Activated gamma-delta T cell treated with Interleukin-2 at 50 U/mL for 16 hours (primary cell): ENCODE measurements at places on chromosomes 2 and 18.

DNA sequence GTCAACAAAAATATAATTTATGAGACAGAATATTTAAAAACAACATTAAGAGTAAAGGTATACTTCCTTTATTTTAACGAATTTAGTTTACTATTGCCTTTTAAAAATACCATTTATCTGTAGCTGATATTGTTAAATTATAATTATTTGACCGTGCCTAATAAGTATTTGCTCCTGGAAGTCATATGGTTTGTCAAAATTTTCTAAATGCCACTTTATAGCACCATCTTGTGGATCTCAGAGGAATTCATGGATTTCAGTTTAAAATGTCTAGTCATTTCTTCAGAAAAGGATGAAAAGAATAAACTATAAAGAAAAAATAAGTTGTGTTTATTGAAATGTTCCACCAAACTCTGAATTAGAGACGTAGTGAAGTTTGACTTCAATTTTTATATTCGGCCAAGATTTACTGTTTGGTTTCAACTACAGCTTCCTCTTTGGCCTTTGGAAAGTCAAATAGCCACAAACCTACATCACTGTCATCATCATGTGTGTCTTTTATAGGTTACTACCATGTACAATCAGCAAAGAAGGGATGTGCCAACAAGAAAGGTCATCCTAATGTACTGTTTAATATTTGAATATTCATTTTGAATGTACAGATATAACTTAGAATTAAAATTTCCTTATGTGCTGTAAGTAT lies 10.3 kb upstream of the FTCDNL1 start:
- DNase-seq, result no peak

DNA sequence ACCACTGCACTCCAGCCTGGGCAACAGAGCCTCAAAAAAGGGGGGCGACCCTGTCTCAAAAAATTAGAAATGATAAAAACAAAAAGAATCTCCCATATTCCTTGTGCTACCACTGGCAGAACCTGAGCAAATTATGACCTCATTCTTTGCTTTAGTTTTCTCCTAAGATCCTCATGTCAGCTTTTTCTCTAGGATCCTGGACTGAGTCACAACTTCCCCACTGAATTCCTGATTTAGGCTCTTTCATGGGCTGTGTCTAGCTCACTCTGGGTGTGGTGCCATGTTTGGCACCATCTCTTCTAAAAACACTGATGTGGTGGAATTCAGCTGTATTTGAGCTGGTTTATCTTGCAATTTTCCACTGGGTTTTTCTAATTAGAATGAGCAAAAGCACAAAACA lies 37.1 kb downstream of the EXOC6B start:
- no peak for DNase-seq

GRCh38 chr18:67518566-67518965 lies 2.0 kb upstream of the DSEL start:
- no peak for DNase-seq

DNA sequence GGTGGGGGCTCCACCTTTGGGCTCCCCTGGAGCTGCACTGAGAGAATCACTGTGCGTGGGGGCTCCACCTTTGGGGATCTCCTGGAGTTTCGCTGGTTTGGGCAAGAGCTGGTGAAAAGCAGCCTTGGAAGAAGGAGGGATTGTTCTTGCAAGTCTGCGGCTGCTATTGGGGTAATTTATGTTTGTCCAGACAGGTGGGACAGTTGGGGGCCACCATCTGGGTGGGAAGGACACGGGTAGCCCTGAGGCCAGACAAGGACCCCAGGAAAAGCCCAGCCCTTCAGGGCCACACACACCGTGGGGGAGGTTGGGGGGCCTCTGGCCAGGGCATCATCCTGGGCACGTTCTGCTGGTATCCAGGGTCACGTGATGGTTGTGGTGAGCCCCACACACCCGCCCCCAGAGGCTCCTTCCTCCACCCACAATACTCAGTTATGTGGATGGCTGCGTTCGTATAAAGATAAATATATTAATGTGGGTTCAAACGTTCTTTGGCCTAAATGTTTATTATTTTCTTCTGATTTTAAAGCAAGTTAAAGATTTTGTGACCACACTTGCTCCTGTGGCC lies 47.7 kb downstream of the TPO start:
- no peak for DNase-seq

DNA sequence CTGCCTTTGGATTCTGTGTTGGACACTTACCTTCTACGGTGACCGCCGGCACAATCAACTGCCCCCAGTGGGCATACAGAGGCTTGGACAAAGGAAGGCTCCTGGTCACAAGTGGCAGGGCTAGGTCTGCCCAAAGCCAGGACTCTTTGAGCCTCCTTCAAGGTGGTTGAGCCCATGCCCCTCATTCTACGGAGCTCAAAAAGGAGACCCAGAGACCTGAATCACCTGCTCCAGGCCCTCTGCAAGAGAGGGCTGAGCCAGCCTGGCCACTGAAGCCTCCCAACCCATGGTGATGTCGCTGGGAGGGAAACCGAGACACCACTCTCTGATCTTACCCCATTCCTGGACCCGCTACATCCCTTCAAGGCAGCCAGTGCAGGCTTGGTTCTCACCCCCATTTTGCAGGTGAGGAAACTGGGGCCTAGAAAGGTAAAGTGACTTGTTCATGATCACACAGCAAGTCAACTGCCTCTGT lies 87.9 kb downstream of the INHBB start:
- no peak for DNase-seq

GRCh38 chr18:77220726-77221125 lies 28.9 kb upstream of the GALR1 start:
- DNase-seq, result no peak

- DNase-seq, result no peak
Observed at GRCh38 chr2:172282944-172283343, 144.4 kb upstream of the ITGA6 start.

GRCh38 chr2:64212346-64212745 lies 68.1 kb upstream of the PELI1 start:
- no peak for DNase-seq

GRCh38 chr2:108853421-108853820 lies 66.8 kb downstream of the CCDC138 start:
- DNase-seq, result no peak

GRCh38 chr18:69887256-69887655 lies 60.4 kb downstream of the CD226 start:
- DNase-seq, result no peak

- DNase-seq, result no peak
Observed at GRCh38 chr18:64148988-64149387, at the start of gene LINC00305. TSS of gene LINC00305 (minus strand) at chr18:64149088.

GRCh38 chr2:238561230-238561629 lies 134.5 kb downstream of the ASB1 start:
- DNase-seq, result no peak

GRCh38 chr18:60070631-60071030 lies 170.8 kb downstream of the PMAIP1 start:
- no peak for DNase-seq

DNA sequence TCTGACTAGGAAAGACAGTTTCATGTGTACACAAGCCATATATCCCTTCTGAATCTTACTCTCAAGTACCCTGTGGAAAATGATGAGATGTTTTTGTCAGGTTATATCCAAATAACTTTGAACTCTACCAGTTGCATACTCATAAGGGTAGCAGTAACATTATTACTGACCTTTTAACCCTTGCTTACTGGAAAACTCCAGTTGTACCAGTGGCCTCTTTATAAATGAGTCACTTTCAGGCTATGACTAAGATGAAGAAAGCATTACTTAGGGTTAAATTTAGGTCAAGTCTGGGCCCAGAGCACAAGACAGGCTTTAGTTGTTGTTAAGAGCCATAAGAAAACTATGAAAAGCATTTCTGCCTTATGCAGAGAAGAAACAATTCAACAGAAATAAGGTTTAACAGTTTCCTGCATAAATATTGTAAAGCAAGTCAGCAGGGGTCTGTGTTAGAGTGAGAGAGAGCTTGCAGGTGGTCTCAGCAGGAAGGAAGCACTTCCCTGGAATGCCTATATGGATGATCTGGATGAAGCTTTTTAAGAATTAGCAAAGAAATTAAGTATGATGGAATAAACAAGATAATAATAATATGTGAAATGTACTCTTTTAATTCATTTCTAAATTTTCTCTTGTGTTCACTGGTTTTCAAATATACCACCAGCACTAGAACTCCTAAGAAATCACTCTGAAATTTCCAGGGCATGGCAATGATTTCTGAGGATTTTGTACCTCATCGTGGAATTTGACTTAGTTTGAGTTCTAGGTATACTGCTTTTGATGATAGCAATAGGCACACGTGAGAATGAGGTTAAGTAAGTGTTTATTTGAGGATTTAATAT lies 126.6 kb downstream of the UBE2E3 start:
- DNase-seq, result no peak

GRCh38 chr2:155266583-155266982 lies 568.1 kb downstream of the KCNJ3 start:
- no peak for DNase-seq

GRCh38 chr18:21264651-21265050 lies 22.6 kb downstream of the GREB1L start:
- no peak for DNase-seq

- no peak for DNase-seq
Observed at GRCh38 chr18:48517048-48517447, 21.8 kb upstream of the CTIF start.

DNA sequence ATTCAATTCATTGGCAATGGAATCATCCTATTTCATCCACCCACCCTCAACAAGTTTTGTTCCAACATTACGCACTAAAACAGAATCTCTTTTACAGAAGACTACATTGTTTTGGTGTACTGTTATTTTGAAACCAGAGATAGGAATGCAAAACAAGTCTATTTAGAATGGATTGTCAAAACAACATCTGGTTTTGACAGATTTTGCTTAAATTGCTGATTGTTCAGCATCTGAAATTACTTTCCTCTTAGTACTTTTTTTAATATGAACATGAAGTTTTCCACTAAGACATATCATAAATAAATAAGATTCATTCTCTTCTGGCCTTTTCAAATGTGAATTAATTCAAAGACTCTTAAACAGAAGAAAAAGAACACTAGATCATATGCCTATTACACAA lies 323.9 kb upstream of the TFPI start:
- no peak for DNase-seq

DNA sequence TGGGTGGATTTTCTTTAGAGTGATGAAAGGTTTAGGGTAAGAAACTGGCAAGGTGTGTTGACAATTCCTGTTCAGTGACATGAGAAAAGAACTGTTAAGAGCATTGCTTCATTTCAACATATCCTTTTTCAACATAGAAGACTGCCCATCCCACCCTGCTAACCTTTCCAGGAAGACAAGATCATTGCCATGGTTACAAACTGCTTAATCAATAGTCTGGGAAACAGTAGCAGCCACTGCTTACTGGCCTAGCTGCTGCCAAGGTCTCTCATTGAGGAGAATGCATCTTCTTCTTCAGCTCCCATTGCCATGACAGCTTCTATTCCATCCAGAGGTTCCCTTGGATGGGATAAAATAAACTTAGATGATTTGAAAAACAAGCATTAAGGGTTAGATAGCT lies 212.1 kb downstream of the LRRTM1 start:
- no peak for DNase-seq

DNA sequence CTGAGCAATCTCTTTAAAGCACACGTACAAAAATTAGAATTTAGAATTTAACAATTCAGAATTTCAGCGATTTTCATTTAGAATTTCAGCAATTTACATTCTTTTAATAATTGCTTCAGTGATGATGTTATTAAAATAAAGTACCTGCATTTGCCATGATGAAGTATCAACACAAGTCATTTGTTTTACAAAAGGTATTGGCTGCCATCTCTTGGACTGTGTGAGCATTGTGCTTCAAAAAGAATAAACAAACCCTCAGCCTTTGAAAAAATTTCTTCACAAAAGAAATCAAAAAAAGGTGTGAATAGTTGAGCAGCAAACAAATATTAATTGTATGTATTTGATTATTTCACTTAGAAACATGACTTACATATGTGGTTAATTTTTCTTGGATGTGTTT lies 27.1 kb upstream of the ZC3H15 start:
- DNase-seq, result no peak

- no peak for DNase-seq
Observed at GRCh38 chr2:174465327-174465726, 21.5 kb downstream of the GPR155 start.
